ENCODE measurements at places on chromosomes 5 and 9.

DNA sequence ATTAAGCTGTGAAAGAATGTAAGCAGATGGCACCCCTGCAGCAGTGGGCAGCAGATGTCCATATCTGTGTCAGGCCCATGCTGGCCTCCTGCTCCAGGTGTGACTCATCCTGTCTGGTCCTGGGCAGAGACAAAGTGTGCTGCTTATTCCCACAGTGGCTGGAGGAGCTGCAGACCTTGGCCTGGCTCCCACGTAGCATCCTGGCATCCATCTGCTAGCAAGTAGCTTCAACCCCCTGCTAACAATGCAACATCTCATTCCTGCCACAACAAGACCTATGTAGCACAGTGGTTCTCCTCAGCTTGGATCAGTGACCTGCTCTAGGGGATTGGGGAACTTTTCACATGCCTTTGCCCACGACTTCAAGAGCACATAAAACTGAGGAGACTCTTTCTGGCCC, 126.4 kb upstream of the SLC12A2 start:
- no peak for DNase-seq

DNA sequence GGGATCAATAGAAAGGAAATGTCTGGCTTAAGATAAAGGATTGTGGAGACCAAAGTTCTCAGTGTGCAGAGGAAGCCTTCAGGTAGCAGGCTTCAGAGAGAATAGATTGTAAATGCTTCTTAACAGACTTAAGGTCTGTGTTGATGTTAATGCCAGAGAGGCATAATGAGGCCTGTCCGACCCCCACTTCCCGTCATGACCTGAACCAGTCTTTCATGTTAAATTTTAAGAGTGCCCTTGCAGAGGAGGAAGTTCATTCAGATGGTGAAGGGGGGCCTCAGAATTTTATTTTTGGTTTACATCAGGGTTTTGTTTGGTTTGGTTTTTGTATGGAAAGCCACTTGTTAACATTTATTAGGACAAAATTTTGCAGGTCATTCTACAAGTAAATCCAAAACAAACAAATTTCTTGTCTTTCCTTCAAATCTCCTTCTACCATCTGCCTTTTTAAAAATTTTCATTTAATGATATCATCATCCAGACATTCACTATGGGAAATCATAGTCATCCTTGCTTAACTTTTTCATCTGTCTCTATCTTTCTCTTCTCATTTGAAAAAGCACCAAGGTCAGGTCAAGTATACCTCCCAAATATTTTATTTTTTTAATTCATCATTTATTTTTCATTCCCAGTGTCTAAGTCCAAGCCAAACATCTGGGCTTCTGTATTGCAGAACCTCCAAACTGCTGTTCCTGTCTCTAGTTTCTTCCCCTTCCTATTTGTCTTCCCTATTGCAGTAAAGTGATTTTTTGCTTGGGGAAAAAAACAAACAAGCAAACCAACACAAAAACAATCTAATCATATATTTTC, 6.9 kb upstream of the ABCA1 start:
- DNase-seq, result no peak

- no peak for DNase-seq
Observed at GRCh38 chr9:70228118-70228517, 30.7 kb upstream of the SMC5 start.

- no peak for DNase-seq
Observed at GRCh38 chr9:132003319-132003704, 76.4 kb downstream of the MED27 start.

GRCh38 chr9:123544007-123544827, 188.2 kb downstream of the CRB2 start:
- DNase-seq, result no peak

DNA sequence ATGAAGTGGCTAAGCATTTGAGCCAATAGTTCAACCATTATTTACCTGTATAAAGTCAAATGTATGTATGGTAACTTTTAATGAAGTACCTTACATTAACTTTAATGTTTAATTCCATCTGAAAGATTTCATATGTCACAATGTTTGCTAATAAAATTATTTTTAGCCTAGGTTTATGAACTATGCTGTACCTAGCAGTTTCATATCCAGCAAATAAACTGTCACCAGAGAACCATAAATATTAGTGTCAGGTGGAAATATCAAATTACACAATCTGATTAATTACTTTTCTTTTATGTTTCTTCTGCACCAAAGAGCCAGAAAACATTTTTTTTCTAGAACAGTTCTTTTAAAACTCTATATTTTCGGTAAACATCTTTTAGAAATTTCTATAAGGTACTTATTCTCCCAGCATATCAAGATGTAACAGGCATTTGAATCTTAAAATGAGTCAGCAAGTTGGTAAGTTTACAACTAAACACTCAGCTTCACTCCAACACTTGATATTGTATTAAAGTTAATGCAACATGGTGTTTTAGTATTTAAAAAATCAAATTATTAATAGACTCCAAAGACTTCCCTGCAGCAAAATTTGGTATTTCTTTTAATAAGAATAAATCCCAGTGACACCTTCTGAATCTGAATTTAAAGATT, 8.5 kb upstream of the CCDC192 start:
- no peak for DNase-seq

- no peak for DNase-seq
Observed at GRCh38 chr9:9612270-9612669, 1000.5 kb downstream of the PTPRD start.

DNA sequence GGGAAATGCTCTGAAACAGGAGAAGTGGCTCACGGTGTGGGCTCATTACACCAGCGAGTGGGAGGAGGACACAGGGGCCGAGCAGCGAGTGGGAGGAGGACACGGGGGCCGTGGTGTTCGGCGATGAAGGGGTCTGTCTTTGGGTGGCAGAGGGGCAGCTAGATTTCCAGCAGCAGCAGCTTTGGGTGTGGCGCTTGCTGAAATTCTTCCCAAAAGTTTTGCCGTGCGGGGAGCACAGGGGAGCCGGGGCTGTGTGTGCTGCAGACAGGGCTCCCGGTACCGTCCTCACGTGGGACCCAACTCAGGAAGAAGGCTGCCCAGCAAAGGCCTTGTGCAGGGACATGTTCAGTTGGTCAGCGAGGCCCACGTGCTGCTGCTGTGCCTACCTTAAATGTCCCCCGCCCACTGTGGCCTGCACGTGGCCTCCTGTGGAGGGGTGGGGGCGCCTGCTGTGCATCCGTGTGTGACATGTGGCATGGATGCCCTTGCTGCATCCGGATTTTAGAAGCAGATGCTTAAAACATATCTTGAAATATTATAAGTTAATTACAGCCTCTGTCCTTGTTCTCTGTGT, 124.3 kb upstream of the CACNA1B start:
- no peak for DNase-seq

DNA sequence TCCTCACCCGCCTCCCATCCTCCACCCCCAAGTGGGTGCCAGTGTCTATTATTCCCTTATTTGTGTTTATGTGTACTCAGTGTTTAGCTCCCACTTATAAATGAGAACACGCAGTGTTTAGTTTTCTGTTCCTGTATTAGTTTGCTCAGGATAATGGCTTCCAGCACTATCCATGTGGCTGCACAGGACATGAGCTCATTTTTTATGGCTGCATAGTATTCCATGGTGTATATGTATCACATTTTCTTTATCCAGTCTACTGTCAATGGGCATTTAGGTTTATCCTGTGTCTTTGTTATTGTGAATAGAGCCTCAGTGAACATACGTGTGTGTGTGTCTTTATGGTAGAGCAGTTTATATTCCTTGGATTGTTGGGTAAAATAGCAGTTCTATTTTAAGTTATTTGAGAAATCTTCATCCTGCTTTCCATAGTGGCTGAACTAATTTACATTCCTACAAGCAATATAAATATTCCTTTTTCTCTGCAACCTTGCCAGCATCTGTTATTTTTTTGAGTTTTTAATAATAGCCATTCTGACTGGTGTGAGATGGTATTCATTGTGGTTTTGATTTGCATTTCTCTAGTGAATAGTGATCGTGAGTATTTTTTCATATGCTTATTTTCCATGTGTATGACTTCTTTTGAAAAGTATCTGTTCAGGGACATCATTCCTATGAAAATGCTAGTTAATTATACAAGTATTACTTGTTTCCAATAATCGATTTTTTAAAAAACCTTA, 164.0 kb upstream of the CCDC152 start:
- no peak for DNase-seq

DNA sequence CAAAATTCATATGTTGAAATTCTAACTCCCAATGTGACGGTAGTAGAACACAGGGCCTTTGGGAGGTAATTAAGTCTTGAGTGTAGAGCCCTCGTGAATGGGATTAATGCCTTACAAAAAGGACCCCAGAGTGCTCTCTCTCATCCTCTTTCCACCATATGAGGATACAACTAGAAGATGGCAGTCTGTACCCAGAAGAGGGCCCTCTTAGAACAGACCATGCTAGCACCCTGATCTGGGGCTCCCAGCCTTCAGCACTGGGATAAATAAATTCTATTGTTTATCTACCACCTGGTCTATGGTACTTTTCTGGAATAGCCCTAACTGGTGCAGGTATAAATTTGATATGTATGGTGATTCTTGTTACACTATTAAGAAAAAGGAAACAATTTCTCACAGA, 332.3 kb downstream of the BRINP1 start:
- DNase-seq, result no peak

DNA sequence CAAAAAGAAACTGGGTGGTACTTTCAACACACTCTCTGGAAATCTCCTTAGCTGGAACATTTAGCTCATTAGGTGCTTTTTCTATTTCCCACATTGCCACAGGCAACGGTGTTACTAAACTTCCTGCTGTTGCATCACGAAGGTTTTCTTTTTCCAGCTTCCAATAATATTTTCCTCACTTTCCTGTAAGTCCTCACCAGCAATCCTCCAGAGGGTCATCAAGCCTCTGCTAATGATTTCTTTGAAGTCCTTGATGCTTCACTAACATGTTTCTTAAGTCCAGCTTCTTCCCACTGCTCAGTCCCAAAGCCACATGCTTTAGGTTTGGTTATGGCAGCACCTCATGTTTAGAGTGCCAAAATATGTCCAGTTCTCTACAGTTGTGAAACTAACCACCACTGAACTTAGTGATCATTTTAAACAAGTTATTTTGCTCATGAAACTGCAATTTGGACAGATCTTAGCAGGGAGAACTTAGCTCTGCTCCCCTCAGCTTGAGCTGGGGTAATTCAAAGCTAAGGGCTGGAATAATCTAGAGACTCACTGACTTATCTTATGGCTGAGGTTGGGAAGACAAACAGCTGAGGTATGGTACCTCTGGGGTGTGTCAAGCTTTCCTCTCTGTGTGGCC, 39.9 kb upstream of the RETREG1 start:
- DNase-seq, result no peak

- DNase-seq, result no peak
Observed at GRCh38 chr5:10768328-10768899, 7.4 kb upstream of the DAP start.
